ENCODE measurements at places on chromosomes 6 and 20.

DNA sequence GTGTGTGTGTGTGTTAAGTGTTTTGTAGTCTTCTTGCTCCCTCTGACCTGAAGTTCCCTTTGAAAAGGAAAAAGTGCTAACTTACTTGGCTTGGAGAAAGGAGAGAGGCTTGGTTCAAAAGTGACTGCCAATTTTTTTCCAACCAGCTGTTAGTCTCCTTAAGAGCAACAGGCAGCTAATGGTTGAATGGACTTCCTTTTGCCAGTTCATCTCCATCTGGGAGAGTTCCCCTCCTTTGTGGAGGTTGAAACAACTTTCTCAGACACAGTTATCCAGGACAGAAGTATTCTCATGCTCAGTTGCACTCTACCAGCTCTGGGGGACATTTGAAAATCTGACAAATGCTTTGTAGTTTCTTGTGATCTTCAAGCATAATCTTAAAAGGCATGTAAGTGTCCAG is 4.5 kb downstream of the RIPOR2 start:
- DNase-seq, result peak; percentile 36

DNA sequence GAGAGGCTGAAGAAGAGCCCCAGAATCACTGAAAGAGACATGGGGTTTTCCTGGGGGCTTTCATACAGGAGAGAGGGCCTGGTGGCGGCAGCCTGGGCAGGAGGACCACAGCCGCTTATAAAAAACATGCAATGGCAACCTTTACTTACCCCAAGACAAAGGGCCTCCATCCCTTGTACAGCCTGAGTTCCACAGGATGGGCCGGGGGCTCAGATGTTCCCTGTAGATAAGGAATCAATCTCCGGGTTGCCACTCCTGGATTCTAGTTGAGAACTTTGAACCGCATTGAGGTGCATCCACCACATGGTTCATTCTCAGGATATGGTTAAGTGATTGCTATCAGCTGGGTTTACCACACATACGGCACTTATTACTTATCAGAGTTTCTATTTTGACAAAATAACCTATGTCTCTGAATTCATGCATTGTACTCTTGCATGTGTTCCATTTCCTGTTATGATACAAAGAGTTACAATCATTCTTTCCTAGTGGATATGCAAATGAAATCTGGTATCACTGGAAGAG is 677.6 kb downstream of the KIF16B start:
- DNase-seq, result no peak

GRCh38 chr20:64001607-64002011 is 20.7 kb downstream of the PRPF6 start:
- DNase-seq, result peak; percentile 22

GRCh38 chr6:37783025-37783855 is 36.3 kb upstream of the ZFAND3 start:
- peak; percentile 20 for DNase-seq

GRCh38 chr6:150685860-150686259 is 86.2 kb downstream of the PLEKHG1 start:
- no peak for DNase-seq

DNA sequence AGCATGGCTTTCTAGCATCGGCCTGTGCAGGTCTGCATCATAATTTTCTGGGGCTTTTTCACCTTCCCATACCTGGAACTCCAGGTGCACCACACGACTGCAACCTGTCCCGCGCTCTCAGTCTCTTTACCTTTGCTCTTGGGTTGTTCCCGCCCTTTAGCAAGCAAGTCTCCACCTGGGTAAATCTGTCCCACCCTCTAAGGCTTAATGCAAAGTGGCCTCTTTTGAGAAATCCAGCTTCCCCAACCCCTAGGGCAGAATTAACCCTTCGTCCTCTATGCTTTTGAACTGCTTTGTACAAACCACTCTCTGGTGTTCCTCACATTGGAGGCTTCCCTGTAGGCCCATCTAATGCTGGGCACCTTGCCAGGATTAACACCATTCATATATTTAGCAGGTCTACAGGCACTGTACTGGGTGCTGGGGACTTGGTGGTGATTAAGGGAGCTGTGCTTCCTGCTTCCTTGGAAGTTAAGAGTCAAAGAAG is 2.8 kb downstream of the ITPR3 start:
- DNase-seq, result no peak

DNA sequence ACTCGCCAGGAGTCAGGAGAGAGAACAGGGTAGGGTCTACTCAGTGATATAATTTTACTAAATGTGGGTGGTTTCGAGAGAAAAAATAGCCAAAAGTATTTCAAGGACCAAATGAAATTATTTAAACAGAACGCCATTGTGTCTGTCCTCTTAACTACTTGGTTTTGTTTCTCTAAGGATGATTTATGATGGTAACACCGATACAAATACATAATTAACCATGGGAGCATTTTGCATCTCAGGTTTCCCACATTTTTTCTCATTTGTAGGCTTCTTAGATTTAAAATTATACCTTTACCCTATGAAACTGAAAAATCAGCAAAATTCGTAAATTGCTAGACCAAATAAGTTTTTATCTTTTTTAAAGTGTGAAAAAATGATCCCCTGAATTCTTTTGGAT is 188.2 kb downstream of the ZFP64 start:
- DNase-seq, result no peak

- DNase-seq, result peak; percentile 79
These were observed 6.3 kb upstream of the RAMACL start for GRCh38 chr6:166592821-166593220.

GRCh38 chr6:158767709-158768108 is 51.5 kb downstream of the EZR start:
- DNase-seq, result no peak

DNA sequence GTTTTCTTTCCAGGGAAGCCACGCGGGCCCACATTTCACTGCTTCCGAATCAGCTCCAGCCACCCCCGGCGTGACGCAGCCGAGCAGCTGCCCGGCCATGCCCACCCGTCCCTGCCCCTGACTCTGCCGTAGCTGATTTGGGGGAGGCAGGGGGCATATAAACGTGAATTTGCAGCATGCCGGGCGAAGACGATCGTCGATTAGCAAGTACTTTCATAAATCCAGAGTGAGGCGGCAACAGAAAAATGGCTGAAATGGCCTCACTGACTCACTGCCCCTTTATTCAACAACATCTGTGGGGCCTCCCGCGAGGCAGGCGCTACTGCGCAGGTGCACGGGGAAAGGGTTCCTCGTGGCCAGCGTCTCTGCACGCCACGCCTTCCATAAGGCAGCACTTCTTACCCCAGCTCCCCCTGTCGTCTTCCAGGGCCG is 118.0 kb downstream of the DLL1 start:
- no peak for DNase-seq

- DNase-seq, result no peak
These were observed 23.0 kb downstream of the ENTPD6 start for GRCh38 chr20:25218492-25218891.

DNA sequence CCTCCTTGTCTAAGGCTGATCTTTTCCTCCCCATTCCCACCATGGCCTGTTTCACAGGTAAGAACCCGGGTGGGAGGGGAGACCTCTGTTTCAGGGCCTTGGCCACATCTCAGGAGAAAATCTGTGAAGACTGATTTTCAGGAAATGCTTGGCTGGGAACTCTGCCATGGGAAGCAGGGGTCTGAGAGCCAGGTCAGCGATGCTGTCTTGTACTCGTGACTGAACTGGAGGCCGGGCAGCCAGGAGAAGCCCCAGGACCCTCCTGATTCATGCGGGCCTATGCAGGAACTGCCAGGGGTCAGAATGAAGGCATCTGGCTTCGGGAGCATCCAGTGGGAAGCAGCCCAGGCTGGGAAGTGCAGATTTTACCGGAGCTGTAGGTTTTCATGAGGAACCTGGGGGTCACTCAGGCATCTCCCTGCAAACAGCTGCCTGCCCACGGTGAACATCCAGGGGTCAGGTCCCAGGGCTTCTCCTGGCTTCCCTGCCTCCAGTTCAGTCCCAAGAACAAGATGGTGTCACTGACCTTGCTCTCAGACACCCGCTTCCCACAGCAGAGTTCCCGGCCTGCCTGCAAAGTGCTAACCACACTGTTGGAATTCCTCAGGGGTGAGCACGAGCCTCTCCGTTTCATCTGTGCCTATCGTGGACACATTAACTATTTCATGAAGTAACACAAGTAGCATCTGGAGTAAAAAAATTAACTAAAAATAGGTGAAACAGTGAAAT is 90.2 kb upstream of the SULF2 start:
- DNase-seq, result no peak

DNA sequence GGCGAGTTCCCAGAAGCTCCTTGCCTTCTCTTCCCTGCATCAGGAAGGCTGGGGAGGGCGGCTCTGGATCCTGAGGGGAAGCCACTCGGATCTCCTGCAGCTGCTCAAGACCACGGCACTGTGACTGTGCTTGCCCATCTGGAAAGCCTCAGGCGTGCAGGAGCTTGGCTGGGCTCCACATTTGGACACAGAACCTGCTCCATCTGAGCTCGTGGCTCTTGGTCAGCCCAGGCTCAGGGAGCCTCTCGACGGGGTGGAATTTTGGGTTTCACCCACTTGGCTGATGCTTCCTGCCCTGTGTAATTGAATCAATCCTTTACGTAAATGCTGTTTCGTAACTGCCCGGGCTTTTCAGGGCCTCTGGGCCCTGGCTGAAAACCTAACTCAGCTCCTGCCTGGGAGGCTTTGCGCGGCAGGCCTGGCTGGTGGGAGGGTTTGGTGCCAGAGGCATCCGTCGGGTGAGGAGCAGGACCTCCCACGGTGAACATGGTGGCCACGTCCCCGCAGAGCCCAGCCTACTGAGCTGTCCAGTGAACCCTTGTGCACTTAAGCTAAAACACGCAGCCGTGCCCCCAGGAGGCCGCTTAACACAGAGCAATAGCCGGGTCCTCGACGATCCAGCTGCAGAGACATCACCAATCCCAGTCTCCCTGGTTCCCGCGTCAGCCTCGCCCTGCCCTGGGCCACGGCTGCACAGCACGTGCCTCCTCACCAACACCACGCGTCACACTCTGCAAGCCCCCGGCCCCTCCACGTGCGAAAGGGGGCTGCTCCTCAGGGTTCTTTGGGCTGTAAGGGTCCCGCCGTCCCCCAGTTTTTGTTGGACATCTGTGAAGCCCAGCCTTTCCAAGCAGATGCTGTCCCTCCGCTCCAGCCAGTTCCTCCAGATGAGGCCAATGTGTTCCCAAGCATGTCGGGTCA is 241.0 kb downstream of the DLL1 start:
- peak; percentile 1 for DNase-seq

- peak; percentile 54 for DNase-seq
These were observed 18.5 kb downstream of the ATP9A start for GRCh38 chr20:51749674-51750036.

DNA sequence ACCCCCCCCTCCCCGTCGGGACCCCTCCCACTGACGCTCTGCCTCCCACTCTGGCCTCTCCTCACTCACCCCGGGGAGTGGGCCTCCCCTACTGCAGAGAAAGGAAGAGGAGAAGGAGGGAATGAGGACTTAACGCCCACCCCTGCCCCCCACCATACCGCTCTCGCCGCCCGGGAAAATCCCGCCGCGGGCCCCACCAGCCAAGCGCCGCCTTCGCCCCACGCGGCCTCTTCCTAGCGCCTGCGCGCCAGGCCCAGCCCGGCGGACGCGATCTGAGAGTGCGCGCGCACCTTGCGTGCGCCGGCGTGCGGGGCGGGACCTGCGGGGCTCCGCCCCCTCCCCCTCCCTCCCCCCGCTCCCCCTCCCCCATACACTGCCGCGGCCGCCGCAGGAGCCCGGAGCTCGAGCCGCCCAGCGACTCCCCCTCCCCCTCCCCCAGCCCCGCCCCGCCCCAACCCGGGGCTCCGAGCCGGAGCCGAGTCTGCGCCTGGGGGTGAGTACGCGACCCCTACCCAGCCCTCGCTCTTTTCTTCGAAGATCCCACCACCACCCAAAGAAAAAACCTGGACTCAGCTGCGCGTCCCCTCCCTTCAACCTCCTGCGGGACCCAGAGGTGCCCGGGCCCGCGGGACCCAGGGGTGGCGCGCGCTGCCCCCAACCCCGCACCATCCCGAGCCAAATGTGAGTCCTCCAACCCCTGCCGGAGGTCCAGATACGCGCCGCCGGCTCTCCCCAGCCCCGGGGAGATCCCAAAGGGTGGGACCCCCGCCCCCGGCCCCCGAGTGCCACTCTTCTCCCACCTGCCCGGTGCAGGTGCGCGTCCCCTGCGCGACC is at the start of the genes MRPL14 and TMEM63B:
MRPL14 (minus strand) TSS at position 267 of the 834 bp plus-strand sequence. CDS start 10,841 bp downstream, outside the sequence.
TMEM63B (plus strand) TSS at position 369 of the 834 bp plus-strand sequence. CDS start 7,031 bp downstream, outside the sequence.
- DNase-seq, result peak; percentile 87

DNA sequence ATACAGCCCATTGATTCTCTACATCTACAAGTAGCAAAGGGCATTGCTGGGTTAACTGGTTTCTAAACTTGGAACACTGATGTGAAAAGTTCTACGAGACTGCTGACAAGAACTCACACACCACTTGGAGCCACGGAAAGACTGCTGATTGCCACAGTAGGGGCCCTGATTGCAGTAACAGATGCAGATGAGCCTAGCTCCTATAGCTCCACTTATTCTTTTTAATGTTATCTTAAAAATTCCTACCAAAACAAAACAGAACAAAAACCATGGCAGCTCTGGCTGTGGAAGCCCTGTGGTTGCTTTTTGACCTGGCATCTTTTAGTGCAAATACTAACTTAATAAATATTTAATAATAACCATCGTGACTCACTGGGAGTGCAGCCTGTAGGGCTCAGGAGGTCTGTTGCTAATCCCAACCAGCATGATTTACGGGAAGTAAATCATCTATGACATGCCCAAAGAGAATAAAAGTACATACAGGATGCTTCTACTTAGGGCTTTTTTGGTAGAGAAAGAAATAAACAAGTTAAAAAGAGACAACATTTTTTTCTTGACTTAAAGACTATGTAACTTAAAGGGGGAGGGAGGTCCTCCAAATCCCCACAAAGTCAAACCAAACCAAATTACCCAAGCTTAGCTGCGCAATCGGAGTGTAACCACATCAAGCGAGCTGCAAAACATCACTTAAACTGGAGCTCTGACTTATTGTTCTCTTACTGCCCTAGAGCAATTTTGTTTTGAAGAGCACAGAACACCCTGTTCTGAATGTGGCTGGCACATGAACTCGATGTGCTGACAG is 87.2 kb downstream of the FKBP5 start:
- peak; percentile 95 for DNase-seq

GRCh38 chr6:101090281-101090680 is 209.2 kb upstream of the ASCC3 start:
- peak; percentile 7 for DNase-seq

DNA sequence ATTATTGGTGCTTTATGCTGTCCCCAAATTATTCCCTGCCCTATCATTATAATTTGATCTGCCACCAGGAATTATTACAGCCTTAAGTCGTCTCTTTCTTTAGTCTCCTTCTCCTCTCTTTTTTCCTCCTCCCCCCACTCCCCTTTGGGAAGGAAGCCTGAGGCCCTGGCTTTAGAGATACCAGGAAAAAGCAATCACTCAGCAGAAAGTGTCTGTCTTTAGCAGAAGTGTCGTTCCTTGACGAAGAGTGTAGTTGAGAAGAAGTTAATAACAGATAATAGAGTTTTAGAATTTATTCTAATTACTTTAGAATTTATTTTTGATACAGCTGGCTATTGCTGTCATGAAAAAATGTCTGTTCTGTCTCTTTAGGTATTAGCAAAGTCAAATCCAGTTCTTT is 16.5 kb downstream of the LIN28B start:
- DNase-seq, result no peak

DNA sequence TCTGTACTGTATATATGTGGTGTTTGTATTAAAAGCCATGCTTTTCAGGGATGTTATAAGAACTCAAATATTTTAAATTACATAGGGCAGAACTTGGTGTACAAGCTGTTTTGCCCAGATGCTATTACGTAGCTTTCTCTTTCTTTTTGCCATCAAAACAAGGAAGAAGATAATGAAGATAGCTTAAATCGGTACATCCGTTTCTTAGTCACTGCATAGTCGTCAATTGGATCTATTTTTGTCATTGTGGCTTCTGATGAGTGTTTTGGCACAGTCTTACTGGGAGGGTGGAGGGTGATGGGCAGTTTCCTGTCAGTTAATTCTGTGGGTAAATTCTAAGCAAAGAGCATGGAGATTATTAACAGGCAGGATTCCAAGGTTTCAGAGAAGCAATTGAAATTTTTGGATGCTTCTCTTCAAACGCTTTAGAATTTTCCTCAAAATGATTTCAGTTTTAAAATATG is 649.1 kb upstream of the GJE1 start:
- peak; percentile 93 for DNase-seq

Measured in astrocyte of the spinal cord (primary cell).